Smooth muscle cell of the brain vasculature (primary cell): ENCODE measurements at places on chromosomes 3 and 15.

- no peak for DNase-seq
Measured at GRCh38 chr3:167918008-167918596, 177.6 kb downstream of the GOLIM4 start.

DNA sequence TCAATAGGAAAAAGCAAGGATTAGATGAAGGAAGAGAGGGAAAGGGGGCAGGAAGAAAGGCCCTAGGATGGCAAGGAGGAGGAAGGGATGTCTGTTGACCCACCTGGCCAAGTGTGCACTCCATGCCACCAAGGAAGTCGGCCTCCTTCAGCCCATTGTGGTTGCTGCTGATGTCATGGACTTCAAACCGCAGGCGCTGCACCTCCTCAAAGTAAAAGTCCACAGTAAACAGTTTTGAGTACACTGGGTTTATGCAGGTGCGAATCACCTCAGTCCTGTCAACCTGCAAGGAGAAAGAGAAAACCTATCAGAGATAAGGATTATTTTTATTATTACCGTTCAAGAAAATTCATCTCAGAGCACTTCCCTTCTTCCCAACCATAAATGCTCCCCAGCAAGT lies 220.6 kb upstream of the MRPL3 start:
- no peak for DNase-seq

DNA sequence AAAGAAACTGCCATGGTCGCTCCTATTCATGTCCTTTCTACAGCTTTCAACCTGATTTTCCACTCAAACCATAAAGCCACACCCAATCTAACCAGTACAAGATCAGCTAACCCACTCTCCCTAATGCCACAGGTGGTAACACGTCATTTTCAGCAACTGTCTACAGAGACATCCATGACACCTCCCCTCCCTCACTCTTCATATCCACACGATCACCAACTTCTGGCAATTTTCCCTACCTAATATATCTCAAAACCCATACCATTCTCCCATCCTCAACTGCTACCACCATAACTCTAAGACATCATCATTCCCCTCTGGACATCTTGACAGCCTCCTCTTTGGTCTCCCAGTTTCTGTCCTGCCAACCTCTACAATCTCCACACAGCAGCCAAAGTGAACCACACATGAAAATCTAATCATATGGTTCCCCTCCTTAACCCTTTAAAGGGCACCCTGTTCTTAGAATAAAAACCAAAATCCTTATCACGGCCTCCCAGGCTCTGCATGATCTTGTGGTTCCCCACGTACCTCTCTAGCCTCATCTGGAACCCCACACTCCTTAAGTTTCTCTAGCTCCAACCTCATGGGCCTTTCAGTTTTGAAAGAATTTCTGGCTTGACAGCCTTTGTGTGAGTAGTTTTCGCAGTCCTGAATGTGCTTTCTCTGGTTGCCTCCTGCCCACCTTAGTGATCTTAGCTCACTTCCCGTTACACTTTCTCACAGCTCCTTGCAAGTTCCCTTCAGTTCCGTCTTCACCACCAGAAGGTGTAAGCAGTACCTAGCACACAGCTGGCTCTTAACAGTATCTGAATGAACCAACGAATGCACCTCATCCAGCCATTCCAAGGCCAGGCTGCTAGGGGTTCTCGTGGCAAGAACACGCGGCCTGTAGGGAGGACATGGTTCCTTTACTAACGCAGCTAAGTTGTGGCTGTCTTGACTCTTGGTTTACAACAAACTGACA lies 33.4 kb downstream of the SPINK8 start:
- no peak for DNase-seq

DNA sequence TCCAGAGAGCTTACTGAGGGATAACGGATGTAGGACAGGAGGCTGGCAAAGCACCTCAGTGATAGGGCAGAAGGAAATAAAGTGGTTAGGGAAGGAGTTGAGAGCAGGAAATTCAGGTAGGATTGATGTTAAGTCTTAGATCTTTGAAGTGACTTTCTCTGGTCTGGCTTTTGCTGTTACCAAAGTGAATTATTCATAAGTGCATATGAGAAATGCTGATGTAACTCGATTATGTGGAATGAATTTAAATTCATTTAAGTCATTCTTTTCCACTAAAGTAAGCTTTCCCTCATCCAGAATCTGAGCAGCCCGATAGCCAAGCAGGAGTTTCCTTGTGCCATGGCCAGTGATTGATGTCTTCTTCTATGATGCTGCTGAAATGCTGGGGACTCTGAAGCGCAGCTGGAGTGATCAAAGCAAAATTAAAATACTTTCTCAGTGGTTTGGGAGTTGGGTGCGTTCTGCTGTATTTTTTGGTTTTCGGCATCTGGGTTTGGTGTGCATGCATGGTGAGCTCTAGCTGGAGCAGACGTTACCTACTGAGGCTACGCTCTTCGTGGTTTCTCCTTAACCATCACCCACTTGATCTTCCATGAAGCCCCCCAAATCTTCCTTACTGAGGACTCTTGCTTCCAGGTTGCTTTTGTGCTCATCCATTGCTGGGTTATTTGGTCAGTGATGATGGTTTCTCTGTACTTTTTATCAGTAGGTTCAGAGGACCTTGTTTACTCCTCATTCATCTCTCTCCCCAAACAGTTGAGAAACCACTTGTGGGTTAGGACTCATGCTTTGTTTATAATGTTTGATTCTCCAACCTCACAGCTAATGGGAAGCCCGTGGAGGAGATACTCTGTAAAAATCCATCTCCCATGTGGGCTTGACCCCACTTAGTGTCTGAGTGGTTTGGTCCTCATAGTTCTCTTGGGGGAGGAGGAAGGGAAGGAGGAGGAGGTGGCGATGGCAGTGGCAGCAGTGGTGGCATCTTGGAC lies 72.5 kb downstream of the IGF1R start:
- DNase-seq, result no peak

DNA sequence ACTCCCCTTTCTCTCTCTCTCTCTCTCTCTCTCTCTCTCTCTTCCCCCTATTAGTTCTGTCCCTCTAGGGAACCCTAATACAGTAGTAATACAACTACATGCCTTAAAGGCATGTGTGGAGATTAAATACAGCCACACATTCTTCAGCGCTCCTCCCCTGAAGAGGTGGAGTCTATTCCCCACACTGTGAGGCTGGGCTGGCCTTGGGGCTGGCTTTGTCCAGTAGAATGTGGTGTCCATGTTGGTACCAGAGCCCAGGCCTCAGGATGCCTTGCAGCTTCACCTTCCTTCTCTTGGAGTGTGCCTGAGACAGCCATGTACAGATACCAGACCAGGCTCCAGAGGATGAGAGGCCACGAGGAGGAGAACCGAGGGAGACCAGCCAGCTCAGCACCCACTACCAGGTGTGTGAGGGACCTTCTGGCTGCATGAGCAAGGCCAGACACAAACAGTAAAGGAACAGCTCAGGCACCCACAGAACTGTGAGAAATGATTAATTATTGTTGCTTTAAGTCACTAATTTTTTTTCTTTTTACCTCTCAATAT lies 10.7 kb downstream of the SLC6A20 start:
- no peak for DNase-seq

GRCh38 chr15:67106764-67107013 lies 41.3 kb downstream of the SMAD3 start:
- no peak for DNase-seq

- no peak for DNase-seq
Measured at GRCh38 chr3:66048051-66048395, 9.3 kb upstream of the MAGI1 start.

DNA sequence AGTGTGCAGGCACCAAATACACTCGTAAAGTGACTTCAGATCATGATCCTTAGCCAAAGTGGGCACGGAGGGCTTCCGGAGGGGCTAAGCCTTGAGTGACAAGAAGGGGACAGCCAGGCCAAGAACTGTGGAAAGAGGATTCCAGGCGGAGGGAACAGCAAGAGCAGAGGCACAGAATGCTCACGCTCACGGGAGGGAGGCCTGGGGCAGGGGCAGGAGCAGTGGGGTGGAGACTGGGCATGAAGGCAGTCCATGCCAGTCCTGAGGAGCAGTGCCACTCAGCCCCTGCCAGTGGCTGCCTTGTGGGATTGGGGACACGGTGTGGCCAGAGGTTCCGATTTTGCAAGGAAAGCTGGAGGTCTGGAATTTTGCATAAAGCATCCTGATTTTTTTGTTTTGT lies 36.0 kb downstream of the DNAJB8 start:
- DNase-seq, result no peak

GRCh38 chr3:78497767-78498166 lies 1270.0 kb downstream of the ROBO1 start:
- DNase-seq, result no peak

- no peak for DNase-seq
Measured at GRCh38 chr3:4821975-4822374, 157.3 kb upstream of the BHLHE40 start.

- DNase-seq, result no peak
Measured at GRCh38 chr15:25053000-25053815, 98.4 kb downstream of the SNRPN start.

GRCh38 chr15:79086814-79087213 lies 3.8 kb downstream of the RASGRF1 start:
- DNase-seq, result no peak

- DNase-seq, result no peak
Measured at GRCh38 chr3:63279005-63279841, 1.1 kb downstream of the SYNPR start.
